ENCODE measurements at places on chromosomes 3 and 15.

DNA sequence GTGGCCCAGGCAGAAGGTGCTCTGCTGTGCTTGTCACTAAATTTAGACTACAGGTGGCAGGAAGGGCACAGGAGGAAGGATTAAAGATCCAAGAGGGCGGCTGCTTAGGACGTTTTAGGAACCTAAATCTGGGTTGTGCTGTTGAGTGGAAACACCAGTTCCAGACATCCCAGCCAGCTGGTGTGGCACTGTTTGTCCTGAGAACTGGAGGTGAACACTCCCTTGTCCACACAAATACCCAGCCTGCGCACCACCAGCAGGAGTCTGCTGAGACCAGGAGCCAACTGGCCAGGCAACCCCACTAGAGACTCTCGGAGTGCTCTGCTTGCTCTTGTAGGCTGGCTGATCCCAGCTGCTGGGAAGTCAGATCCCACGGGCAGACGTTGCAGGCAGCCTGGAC is 30.3 kb upstream of the UACA start:
- no peak for DNase-seq

- DNase-seq, result no peak
Observed at GRCh38 chr3:99780749-99781148, 36.9 kb upstream of the CMSS1 start.

DNA sequence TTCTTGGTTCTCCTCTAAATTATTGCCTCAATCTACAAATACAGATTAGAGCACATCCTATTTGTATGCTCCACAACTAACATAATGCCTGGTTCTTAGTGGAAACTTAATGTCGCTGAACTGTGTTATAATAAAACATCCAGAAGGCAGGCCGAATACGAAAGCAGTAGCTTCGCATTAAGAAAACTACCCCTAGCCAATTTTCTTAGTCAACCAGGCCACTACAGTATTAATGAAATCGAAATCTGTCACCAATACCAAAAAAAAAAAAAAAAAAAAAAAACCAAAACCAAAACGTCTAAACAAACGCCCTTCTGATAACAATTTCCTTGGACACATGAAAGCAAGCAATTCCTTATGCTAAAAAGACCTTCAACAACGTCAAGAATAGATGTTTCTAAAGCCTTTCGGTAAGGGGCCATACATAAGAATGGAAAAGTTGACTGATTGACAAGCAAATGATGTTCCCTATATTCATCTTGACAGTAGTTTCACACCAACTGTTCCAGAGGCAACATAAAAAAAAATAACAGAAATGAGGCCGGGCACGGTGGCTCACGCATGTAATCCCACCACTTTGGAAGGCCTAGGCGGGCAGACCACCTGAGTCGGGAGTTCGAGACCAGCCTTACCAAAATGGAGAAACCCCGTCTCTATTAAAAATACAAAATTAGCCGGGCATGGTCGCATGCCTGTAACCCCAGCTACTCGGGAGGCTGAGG is 1.3 kb downstream of the DENND6A start:
- no peak for DNase-seq

- no peak for DNase-seq
Observed at GRCh38 chr3:188861842-188862744, 309.7 kb upstream of the TPRG1 start.

DNA sequence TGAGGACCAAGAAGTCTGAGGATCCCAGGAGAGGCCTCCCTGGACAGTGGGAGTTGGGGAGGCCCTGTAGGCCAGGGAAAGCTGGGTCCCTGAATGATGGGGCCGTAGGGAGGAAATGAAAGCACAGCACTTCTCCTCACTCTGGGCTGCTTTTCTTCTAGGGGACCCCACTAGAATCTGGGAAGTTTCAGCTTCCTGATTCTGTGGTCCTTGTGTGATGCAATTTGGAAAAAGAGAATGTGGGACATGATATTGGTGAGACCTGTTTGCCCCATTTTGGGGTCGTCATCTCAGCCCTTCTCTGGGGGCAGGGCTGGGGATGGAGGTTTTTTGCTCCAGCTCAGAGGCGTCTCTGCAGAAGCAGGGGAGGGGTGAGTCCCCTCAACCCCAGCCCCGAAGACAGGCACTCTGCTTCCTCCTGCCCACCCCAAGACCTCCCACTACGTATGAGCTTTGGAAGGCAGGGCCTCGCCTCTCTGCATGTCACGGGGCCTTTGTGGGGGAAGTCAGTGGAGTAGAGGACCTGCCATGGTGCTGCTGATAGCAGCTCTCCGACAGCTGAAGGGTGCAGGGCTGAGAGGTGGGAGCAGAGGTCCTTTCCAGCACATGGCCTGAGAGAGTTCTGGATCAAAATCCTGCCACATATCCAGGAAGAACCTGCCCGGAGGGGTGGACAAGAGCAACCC is 1.5 kb upstream of the SNX22 start:
- DNase-seq, result no peak

DNA sequence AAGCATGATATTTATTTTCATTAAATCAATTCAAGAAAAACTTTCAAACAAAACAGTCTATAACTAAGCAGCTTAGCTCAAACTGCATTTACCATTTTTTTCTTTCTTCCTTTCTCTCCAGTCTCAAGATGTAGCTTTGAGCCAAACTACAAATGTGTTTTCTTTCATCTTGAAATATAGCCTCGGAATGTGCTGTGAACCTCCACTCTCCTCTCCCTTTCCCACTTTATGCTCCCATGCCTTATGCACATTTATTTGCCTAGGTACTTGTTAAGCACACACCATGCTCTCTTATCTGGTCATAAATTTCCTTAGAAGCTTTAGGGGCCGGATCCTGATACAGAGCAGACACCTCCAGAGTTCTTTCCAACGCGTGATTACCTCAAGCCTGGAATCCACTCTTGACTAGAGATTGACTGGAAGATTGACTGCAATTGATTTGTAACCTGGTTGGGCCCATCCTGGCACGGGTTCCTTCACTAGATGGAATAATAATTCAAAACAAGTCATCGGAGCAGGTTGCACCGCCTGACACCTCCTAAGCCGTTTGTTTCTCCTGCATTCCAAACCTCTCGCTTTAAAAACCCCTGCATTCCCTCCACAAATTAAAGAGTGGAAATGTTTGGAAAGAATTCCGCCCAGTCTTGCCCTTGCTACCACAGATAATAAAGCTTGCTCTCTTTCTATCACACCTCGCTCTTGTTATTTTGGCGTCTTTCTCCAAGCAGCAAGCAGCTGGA is 344.7 kb downstream of the CHL1 start:
- no peak for DNase-seq

DNA sequence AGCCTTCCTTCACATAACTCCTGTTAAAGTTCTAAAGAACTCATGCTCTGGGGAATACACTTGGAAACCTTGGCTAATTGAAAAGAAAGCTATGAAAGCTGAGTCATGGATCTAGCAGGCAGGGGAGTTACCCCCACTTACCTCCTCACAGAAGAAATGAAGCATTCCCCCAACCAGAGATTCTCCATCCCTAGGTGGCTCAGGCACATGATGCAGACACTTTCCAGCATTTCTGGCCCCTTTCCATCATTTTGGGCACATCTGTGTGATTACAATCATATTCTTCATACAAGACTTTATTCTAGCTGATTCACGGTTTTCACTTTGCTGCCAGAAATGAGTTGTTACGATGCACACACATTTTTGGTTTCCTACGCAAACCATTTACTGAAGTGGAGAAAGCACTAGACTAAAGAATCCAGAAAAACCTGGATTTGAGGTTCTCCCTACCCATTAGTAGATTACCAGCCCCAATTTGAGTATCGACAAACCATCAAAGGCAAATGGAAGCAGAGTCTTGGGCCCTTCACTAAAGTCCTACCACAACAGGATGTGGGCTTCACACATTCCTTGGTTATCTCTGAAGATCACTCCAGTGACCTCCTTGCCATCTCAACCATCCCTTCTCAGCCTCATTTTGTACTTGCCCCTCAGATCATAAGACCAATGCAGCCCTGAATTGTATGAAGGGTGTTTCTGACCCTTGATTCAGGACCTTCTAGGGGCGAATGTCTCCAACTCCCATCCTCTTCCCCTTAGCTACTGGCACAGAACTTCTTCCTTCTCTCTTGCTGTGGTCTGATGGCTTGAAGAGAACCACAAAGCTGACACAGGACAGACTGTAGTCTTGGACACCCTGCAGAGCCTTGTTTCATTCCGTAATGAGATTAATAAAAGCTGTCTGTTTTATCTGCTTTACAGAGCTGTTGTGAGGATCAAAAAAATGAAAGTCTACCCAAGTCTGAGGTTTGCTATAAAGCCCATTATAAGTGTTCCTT is 42.5 kb upstream of the SNRK start:
- no peak for DNase-seq

GRCh38 chr3:19645093-19645492 is 288.9 kb downstream of the EFHB start:
- DNase-seq, result no peak

- DNase-seq, result no peak
Observed at GRCh38 chr15:34011481-34011880, 27.5 kb downstream of the AVEN start.
